Brain (organoid and tissue), 16 donors: ENCODE measurements at places on chromosomes 2 and 18. TPM values are rescaled to one million over a fixed set of nuclear protein-coding genes. Genes with fewer than 3 reads are reported as not detected.
A peak's percentile ranks its signal among the peaks of the same experiment; 100 is the strongest.

GRCh38 chr2:181242262-181242661 is 214.9 kb upstream of the ITGA4 start:
- DNase-seq, result no peak

PNPT1 gene
- 5.4 TPM for polyA plus RNA-seq

GRCh38 chr18:6411382-6411781 is 3.3 kb downstream of the L3MBTL4 start:
- DNase-seq, result no peak

DNA sequence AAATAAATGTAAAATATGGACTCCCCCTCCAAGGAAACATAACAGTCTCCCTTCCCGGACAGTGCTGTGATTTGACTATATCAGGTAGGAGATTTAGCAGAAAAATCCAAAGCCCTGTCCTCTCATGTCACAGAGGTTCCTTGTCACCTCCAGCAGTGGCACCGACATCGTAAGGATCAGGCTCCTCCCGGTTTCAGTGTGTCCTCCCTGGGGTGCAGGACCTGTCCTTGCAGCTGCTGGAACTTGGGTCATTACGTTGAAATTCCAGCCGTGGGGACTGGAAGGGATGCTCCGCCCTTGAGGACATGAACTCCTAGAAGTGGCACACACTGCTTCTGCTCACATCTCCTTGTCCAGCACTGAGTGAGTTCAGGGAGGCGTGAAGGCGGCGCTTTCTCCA is 101.1 kb upstream of the ODC1 start:
- DNase-seq, result no peak

ANO7 gene
- 1.3 TPM for polyA plus RNA-seq

DNA sequence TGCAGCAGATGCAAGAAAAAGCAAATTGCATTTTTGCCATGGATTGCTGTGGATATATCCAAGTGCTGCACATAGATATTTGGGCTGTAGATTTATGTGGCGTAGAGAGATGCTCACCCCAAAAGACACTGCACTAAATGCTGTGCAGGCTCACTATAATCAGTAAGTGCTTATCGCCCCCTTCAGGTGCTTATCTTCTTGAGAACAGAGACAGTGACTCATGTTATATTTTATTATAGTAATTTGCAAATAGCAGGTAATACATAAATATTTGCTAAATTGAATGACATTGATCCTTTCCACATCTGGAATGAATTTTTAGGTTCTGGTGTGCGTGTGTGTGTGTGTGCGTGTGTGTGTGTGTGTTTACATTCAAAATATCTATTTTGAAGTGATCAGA is 36.8 kb upstream of the PLEKHM3 start:
- DNase-seq, result peak; percentile 39

- peak; percentile 50 for DNase-seq
Observed at GRCh38 chr2:84458551-84459017, 496 bp downstream of the SUCLG1 start.

TTN gene
- polyA plus RNA-seq, result not detected

GRCh38 chr18:68448736-68449135 is 266.2 kb downstream of the TMX3 start:
- DNase-seq, result peak; percentile 64

GRCh38 chr2:173990970-173991819 is 26.0 kb upstream of the SP3 start:
- DNase-seq, result peak; percentile 71

FAM237A gene
- polyA plus RNA-seq, result not detected

GRCh38 chr2:71453404-71454220 is at the start of gene DYSF:
DYSF (plus strand) TSS chr2:71453561.
- DNase-seq, result no peak

DNA sequence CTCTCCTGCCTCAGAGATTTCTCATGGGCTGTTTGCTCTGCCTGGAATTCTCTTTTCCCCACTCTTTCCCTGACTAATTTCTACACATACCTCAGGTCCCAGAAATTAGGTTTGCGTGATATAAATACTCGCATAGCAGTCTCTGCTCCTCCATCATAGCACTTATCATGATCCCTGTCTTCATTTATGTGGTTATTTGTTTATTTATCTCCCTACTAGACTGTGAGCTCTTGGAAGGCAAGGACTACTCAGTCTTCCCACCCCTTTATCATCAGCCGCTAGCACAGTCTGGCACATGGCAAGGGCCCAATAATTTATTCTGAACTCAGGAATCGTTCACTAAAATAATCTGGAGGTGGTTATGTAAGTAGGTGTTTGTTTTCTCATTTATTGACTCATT is 79.3 kb downstream of the ADCYAP1 start:
- no peak for DNase-seq

GRCh38 chr2:150479075-150479915 is 8.2 kb downstream of the RND3 start:
- DNase-seq, result no peak

- no peak for DNase-seq
Observed at GRCh38 chr2:129863350-129863749, 116.1 kb upstream of the RAB6C start.

ALK gene
- polyA plus RNA-seq, result 0.41 TPM

- peak; percentile 83 for DNase-seq
Observed at GRCh38 chr18:67217551-67218166, 298.9 kb downstream of the DSEL start.

- no peak for DNase-seq
Observed at GRCh38 chr2:23988371-23988770, 21.5 kb upstream of the MFSD2B start.

- DNase-seq, result no peak
Observed at GRCh38 chr2:2025803-2026202, 281.5 kb upstream of the PXDN start.

DNA sequence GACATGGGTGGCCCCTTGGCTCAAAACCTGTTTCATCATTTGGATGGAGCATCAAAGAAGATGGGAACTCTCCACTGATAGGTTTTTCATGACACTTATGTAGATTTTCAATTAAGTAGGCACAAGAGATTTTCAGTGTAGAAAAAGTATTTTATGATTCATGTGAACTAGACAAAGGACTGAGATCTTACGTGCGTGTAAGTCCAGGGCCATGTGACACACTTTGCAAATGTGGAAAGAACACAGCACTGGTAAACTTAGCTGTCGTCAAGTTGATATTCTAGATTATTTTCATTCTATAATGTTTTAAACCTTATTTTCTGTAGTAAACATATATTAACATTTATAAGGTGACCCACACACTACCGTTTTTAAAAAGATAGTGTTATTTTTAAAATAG is 37.4 kb downstream of the RNF144A start:
- no peak for DNase-seq

DNA sequence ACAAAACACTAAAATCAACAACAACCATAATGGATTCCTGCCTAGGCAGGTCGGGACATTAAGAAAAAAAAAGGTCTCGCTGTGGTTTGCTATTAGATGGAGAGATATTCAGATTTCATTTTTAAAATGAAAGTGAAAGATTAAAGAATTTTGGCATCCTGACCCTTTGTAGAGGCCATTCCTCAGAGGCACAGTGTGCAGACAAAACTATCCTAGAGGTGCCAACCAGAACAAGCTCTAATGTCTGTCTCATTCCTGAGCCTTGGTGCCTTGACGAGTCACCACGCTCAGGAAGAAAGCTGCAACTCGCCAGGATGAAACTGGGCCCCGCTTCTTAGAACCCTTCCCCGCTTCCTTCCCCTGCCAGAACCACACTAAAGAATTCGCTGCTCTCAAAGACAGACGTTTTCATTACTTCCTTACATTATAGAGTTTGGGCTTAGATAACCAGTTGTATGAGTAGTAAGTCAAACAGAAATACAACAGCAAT is 156.0 kb downstream of the TGIF1 start:
- DNase-seq, result no peak

- DNase-seq, result no peak
Observed at GRCh38 chr2:64629875-64630274, 23.8 kb downstream of the SERTAD2 start.

ASAP2 gene
- polyA plus RNA-seq, result 7.0 TPM

MEIS1 gene
- polyA plus RNA-seq, result 3.5 TPM

- no peak for DNase-seq
Observed at GRCh38 chr2:39445934-39446333, 8.8 kb upstream of the MAP4K3 start.
